NCI-H187 treated with DMSO at 0.1 percent for 48 hours (cell line): ENCODE measurements at places on chromosomes 1 and 21.

- no peak for DNase-seq
Observed at GRCh38 chr1:192678099-192678498, 42.2 kb downstream of the RGS13 start.

- DNase-seq = no peak
Observed at GRCh38 chr1:104630567-104631149, 881.0 kb downstream of the AMY1C start.

DNA sequence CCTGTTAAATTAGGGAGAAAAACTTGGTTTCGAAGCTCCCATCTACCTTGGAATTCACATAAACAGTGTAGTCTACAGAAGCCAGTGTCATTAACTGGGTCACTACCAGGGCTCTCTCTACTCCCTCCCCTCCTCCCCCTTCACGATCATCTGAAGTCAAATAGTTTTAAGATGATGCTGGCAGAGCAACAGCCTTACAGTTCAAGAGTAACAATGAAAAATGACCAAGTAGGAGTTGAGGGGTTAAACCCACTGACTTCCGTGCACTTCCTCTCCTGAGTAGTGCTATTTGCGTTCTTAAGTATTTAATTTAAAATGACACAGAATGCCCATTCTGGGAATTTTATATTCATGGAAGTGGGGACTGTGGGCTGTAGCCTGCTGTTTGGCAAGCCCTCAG lies 236.9 kb downstream of the SIPA1L2 start:
- no peak for DNase-seq

DNA sequence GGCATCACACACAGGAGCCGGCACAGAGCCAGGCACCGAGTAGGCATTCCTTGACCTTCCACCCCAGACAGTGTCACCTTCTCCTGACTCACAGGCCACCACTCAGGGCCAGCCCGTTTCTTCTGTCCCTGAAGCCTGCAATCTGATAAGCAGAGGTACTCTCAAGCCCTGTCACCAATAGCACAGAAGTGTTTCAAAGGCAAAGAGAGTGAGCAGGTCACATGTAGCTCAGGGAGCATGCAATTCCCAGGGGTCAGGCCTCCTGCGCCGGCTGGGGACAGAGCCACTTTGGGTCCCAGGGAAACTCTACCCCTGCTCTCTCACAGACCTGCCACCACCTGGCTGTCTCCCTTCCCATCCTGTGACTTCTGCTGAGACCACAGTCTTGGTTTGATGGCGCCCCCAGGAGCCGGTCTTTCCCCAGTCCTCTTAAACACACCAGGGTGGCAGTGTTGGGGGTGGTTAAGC lies 13.2 kb downstream of the CAPN9 start:
- no peak for DNase-seq

DNA sequence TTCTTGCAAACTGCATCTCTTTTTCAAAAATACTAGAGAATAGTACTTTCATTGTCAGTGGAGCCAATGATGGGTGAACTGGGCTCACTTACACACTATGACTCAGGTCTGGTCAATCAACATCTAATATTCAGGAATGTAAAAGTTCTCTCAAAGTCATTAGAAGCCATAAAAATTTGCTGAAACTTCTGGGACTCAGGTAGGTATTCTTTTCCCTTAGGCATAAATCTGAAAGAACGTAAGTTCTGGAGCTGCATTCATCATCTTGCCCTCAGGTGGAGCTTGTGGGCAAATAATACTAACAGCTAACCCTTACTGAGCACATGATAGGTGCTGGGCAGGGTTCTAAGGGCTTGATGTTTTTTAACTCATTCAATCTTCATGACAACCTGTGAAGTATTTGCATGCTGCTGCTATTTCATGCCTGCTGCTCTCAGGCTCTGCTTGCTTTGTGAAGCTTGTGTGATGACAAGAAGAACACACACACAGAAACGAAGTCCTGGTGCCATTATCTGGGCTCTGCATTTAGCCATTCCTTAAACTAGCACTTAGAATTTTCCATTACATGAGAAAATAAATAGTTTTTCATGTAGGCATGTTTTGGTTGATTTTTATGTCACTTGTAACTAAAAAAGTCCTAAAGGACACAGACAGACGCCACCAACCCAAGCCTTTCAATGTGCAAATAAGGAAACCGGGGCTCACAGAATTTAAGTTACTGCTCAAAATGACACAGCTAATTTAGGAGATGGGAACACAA lies 394.2 kb upstream of the LYPLAL1 start:
- no peak for DNase-seq

DNA sequence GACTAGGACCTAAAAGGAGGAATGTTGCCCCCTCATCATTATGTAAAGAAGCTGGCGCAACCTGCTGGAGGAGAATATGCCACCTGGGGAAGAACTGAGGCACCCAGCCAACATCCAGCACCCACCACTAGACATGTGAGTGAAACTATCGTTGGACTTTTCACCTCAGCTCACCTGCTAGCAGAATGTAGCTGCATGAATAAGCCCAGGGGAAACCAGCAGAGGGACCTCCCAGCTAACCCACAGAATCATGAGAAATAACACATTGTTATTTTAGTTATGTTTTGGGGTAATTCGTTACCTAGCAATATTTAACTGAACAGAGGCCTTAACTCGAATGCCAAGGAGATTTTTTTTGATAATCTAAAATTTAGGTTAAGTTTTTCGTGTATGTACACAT lies 542.5 kb upstream of the DAB1 start:
- DNase-seq = no peak

DNA sequence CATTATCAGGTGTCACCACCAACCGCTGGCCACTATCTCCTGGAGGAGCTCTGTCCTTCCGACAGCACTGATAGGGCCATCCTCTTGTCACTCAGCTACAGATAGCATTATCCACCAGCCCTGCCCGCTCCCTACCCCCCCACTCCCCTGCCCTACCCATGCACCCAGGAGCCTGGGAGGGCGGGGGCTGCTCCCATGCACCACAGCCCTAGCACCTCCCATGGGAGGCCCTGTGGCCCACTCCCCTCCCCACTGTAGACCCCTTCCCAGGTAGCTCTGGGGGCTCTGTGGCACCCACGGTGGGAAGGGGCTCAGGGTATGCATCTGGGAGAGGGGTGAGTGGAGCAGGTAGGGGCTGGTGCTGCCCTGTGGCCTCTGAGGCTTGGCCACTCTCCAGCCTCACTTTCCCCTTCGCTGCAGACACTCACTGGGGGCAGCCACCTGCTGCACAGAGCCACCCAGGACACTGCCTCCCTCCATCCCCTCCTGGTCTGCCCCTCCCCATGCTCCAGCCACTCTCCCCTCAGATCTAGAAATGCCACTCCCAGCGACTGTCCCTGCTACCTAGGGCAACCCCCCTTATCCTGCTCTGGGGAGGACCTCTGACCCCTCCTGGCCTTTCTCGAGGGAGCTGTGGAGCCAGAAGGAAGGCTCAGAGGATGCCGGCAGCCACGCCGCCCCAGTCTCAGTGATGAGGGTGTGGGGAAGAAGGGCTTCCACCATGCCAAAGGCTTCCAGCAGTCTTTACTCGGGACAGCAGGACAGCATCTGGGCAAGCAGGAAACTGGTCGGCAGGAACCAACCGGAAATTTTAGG lies 58.5 kb downstream of the WNT9A start:
- no peak for DNase-seq

- no peak for DNase-seq
Observed at GRCh38 chr1:90722874-90723589, 5.9 kb upstream of the BARHL2 start.

- DNase-seq = no peak
Observed at GRCh38 chr1:21651214-21652042, 17.7 kb downstream of the RAP1GAP start.

DNA sequence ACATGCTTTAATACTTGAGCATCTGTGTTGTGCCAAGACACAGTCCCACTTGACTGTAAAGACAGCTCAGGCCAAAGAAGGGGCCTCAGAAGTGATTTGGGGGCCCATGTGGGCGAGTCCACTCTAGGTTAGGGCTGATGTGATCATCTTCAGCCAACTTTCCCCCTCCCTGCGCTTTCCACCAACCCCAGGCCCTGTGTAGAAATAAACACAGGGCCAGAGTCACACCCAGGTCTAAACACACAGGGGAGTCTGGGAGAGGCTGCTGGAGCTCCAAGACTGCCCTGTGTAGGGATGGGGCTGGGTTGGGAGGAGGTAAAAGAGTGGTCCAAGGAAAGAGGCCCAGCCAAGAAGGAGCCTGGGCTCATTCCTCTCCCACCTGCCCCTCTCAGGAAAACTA lies 2.5 kb upstream of the WNT2B start:
- DNase-seq = no peak

DNA sequence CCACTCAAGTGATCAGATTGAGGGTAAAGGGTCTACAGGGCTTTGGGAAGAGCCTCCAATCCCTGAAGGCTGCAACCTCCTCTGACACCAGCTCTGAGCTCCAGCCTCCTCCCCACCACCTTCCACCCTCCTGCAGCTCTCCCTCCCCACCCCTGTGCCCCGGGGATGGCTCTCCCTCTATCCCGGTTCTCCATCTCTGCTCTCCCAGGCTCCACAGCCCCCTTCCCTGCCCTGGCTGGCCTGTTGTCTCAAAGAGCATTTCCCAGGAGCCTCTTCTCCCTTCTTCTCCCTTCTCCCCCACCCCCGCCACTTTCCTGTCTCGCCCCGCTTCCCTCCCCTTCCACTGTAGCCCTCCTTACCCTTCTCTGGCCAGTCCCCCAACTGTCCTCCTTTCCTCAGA lies 1.1 kb downstream of the PLEKHA6 start:
- no peak for DNase-seq

- no peak for DNase-seq
Observed at GRCh38 chr21:14687268-14687625, 141.1 kb upstream of the SAMSN1 start.

- no peak for DNase-seq
Observed at GRCh38 chr1:81044708-81045107, 756.0 kb upstream of the ADGRL2 start.

GRCh38 chr21:45335151-45335760 lies 47.6 kb upstream of the POFUT2 start:
- no peak for DNase-seq

DNA sequence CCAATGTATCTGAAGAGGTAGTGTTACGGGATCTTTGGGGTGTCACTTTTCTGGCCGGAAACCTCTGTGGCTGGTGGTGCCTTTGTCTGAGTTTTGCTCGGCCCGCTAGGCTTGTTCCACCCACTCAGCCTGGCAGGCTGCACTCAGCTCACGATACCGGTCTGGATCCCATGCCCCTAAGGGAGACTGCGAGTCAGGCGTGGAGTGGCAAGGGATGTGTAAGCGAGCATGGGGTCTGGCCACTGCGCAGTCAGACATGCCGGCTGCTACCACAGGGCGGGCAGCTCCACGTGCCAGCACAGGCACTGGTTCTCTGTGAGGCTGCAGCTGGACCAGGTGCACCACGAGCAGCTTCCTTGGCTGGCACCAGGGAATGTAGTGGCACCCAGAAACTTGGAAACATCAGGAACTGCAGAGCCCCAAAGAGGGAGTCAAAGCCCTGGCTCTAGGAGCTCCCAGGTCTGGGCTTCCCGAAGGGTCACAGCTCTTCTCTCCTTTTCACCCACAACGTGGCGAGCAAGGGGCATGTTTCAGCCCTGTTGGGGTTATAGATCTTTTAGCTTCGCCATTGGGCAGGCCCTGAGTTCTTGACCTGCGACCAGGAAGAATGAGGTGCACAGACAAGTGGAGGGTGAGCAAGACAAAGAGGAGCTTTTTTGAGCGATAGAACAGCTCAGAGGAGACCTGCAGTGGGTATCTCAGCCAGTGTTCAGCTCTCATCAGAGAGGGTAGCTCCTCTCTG lies 23.8 kb upstream of the LRRC8C start:
- DNase-seq = no peak

DNA sequence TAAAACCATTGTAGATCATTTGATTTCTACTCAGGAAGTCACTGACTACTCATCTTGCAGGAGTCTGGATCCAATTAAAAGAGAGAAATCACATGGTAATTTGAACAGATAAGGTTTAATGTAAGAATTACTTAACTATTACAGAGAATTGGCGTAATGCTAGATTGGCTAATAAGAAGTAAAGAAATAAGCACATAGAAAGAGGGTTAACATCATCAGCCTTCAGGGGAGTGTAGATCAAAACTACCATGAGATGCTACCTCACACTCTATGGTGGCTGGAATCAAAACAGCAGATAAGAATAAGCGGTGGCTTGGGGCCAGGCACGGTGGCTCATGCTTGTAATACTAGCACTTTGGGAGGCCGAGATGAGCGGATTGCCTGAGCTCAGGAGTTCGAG lies 11.7 kb downstream of the ST3GAL3 start:
- DNase-seq = no peak

- peak; percentile 31 for DNase-seq
Observed at GRCh38 chr1:204127597-204128242, 24.1 kb downstream of the ETNK2 start.

DNA sequence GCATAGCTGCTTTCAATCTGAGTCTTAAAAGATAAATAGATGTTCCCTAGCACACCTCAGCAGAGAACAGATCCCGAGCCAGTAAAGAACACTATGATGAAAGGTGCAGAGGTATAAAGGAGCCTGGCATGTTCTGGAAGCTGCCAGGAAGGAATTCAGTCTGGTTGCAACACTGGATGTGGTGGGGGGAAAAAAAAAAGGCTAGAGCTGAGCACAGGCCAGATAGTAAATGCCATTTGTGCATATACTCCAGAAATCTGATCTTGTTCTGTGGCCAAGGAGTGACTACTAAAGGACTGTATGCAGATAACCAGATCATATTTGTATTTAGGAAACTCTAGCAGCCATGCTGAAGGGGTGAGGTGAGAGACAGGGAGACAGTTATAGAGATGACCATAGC lies 240.3 kb downstream of the VAV3 start:
- no peak for DNase-seq

DNA sequence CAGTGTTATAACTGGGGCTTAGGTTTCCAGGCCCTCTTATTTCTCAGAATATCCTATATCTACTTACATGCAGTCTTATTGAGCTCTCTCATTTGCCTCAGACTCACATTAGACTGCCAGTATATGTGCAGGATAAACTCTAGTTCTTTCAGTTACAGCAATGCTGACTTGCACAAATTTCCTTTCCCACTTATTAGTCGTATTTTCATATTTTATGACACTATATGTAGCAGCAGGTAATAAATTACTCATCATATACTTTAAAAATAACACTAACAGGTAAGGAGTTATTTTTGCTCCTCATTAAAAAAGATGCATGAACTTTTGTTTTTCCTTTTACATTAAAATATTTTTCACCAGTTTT lies 65.7 kb downstream of the GADD45A start:
- DNase-seq = no peak

DNA sequence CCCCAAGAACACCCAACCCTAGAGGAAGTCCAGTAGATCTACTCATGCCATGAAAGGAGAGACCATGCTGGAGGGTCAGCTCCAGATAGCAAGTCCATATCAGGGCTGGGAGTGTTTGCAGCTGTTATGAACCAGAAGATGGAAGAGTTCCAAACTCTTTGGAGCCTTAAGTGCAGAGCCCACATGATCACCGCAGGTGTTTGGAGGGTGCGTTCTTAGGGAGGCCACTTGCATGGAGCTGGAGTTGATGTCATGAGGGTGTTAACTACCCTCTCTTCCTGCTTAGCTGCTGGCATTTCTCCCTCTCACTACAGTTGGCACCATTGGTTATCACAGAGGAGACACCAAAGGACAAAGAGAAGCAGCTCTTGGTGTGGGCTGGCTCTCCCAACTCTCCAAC lies 616.9 kb downstream of the AJAP1 start:
- no peak for DNase-seq

- DNase-seq = no peak
Observed at GRCh38 chr1:20229171-20229570, 42.9 kb upstream of the PLA2G2C start.
